ENCODE measurements at places on chromosomes 7 and 10. TPM values are rescaled to one million over a fixed set of nuclear protein-coding genes. Genes with fewer than 3 reads are reported as not detected.

The PLAC9 gene
- total RNA-seq, result not detected

The SH2B2 gene
- total RNA-seq, result 2.0 TPM

The FKBP6 gene
- total RNA-seq, result not detected

The SPACDR gene
- total RNA-seq, result 0.64 TPM

The ALOX5 gene
- total RNA-seq, result 28.2 TPM

The CDC14C gene
- total RNA-seq, result not detected

The LMTK2 gene
- total RNA-seq, result 23.1 TPM

The HOXA3 gene
- total RNA-seq, result 27.8 TPM

The KDM7A gene
- total RNA-seq, result 1.2 TPM

The C7orf33 gene
- not detected for total RNA-seq

The KCND2 gene
- not detected for total RNA-seq

The HOGA1 gene
- total RNA-seq, result 0.36 TPM

The PHKG1 gene
- total RNA-seq, result 1.7 TPM

The TACR2 gene
- total RNA-seq, result 2.2 TPM

The LDB3 gene
- total RNA-seq, result not detected

The UCN3 gene
- 0.60 TPM for total RNA-seq

The MACC1 gene
- 12.5 TPM for total RNA-seq

The DPYSL4 gene
- total RNA-seq, result not detected

The NXPH1 gene
- total RNA-seq, result not detected

The SPDYE5 gene
- not detected for total RNA-seq

The YKT6 gene
- 138 TPM for total RNA-seq

The SHTN1 gene
- 4.7 TPM for total RNA-seq
